ENCODE measurements at places on chromosomes 12 and 14.

GRCh38 chr14:60153991-60154390, 11.2 kb downstream of the DHRS7 start:
- DNase-seq: no peak

- DNase-seq: no peak
Measured at GRCh38 chr14:94405486-94405885, 17.1 kb upstream of the SERPINA1 start.

DNA sequence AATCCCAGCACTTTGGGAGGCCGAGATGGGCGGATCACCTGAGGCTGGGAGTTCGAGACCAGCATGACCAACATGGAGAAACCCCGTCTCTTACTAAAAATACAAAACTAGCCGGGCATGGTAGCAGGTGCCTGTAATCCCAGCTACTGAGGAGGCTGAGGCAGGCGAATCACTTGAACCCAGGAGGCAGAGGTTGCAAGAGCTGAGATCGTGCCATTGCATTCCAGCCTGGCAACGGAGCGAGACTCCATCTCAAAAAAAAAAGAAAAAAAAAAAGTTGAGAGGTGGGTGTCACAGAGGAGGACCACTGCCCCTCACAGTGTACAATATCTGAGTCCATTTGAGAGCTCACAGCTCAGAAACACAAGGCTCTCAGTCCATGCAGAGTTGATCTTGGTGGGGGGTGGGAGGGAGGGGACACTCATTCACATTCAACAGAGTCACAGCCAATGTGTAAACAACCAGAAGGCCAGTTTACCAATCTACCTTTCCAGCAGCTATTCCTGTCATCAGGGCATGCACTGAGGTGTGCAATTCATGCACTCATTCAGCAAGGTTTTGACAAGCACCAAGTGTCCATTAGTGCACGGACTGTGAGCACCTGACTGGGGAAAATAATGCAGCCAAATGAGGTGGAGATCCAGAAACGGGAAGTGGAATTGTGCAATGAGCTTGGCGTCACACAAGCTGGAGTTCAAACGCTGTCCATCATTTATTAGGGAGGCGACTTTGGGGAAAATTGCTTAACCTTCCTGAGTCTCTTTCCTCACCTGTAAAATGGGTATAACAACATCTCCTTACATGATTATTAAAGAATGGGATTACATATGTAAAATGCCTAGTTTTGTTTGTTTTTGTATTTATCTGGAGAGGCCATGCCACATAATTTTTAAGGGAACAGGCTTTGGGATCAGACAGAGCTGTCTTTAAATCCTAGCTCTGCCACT, 4.4 kb upstream of the EIF5 start:
- peak; percentile 44 for DNase-seq

DNA sequence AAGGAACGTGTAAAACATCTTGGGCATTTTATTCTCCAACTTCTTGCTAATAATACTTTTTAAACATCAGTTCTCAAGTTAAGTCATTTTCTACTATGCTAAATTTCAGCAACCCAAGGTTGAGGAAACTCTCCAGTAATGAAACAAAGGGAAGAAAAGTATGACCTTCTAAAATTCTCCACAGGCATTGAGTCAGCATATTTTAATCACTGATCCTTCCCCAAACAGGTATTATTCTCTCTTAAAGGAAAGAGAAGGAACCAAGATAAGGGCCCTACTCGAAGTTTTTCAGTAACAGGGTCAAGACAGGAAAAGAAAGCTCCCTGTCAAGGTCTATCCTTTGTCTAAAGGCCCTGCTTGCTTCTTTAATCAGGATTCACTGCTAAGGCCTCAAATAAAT, 3.0 kb downstream of the KICS2 start:
- DNase-seq: no peak

DNA sequence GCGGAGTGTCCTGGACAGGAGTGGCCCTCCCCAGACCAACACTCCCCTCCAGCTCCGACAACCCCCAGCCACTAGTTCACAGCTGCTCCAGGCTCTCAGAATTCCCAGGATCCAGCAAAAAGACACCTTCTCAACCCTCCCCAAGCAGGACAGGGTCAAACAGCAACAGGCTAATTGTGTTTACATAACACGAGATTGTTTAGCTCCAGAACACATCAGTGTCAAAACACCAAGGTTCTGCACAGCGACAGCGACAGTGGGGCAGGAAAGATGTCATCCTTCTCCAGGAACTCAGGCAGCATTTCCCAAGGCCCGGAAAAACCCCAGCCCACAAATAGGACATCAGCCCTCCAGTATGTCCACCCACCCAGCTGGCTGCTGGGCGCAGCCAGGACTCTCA, 16.5 kb downstream of the ITPK1 start:
- no peak for DNase-seq

- DNase-seq: peak; percentile 71
Measured at GRCh38 chr12:66144791-66145754, 14.5 kb upstream of the LLPH start.

- no peak for DNase-seq
Measured at GRCh38 chr14:55754471-55754870, 174.5 kb downstream of the KTN1 start.

- DNase-seq: no peak
Measured at GRCh38 chr14:52873065-52873464, 77.8 kb downstream of the FERMT2 start.
